Activated naive CD4-positive, alpha-beta T cell (primary cell): ENCODE measurements at places on chromosomes 1 and 21.

DNA sequence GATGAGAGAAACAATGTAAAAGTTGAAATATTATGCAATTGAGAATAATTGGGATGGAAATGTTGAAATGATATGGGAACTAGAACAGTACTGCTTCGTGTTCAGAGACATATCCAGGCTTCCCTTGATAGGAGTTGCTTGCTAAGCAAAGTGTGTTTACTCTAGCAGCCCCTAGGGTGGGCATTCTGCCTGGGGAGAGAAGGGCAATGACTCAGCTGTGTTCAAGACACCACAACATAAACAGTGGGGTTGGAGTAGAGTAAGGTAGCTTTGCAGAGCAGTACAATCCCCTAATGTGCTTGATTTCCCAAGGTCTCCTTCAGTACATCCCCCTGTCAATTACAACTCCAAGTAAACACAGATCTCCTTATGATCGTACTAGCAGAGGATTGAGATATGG is 4.8 kb upstream of the PCNX2 start:
- DNase-seq: no peak

DNA sequence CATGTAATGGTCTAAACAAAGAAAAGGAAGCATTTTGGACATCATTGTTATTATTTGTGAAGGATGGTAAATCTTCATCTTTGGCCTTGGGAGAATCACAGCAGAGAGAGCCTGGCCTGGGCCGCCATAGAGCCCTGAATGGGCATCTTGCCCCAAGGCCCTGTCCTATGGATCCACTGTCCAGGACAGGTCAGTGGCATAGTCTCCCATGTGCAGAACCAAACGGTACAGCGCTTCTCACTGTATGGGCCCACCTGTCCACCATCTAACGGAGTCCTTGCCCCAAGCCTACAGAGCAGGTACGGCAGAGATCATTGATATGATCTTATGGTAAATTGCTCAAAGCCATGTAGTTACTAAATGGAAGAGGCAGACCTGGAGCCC is 185.7 kb downstream of the FOXD2 start:
- DNase-seq: no peak

DNA sequence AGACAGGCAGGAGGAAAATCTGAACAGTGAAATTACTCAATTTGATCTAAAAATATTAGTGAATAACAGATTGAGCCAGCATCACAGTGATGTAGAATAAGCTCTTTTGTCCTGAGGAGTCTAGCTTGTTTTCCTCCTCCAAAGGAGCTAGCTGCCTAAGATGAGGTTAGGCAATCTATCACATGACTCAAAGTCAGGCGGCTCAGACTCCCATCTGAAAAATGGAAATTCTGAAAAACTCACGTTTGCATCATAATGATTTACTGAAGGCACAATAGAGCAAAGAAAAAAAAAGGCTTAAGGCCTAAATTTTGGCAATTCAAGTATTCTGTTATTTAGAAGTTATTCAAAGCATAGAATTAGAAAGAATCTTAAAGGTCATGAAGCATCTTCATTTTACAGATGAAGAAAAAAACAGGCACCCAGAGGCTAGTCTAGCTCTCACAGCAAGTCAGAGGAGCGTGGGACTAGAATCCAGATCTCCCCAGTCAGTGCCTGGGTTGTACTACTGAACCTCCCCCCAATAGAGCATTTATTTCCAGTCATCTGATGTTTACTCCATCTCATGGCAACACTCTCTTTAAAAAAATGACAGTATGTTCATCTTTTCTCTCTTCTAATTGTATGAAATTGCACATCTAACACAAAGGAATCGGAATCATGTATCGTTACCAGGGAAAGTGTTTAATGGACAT is 62.5 kb upstream of the ATF3 start:
- no peak for DNase-seq

- no peak for DNase-seq
Observed at GRCh38 chr1:154407198-154408091, 2.3 kb downstream of the IL6R start.

DNA sequence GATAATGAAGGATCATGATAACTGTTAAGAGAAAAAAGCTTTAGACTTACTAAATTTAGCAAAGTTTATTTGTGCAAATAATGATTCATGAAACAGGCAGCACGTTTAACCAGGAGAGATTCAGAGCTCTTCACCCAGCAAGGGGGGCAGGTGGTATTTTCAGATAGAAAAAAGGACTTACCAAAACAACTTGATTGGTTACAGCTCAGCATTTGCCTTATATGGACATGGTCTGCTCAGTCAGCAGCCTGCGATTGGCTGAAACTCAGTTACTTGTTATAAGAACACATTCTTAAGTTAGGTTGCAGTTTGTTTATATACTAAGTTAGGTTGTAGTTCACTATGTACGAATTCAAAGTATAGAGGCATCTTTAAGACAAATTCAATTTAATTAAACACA is 165.6 kb downstream of the DUSP10 start:
- no peak for DNase-seq

- no peak for DNase-seq
Observed at GRCh38 chr1:209704584-209704983, at the start of gene HSD11B1. TSS of gene HSD11B1 (plus strand) at chr1:209704846. CDS start at chr1:209704943, 97 bp downstream.

GRCh38 chr1:199742547-199742946 is 285.0 kb upstream of the NR5A2 start:
- no peak for DNase-seq

DNA sequence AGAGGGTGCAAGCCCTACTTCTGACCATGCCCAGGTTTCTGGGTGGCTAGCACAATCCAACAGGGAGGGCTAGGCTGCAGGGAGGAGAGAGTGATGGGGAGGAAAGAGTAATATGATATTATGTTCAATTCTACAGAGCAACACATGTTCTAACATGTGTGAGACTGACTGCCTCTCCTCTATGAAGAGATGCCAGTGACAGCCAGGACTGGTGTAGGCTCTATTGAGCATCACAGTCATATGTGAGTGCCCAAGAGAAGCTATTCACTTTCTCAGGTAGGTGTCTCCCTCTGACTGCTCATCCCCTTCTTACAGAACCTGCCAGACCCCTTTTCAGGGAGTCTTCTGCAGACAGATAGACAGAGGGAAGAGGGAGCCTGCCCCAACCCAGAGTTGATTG is 446.1 kb downstream of the SIPA1L2 start:
- DNase-seq: no peak

- no peak for DNase-seq
Observed at GRCh38 chr1:24052220-24052619, 59.7 kb downstream of the MYOM3 start.

DNA sequence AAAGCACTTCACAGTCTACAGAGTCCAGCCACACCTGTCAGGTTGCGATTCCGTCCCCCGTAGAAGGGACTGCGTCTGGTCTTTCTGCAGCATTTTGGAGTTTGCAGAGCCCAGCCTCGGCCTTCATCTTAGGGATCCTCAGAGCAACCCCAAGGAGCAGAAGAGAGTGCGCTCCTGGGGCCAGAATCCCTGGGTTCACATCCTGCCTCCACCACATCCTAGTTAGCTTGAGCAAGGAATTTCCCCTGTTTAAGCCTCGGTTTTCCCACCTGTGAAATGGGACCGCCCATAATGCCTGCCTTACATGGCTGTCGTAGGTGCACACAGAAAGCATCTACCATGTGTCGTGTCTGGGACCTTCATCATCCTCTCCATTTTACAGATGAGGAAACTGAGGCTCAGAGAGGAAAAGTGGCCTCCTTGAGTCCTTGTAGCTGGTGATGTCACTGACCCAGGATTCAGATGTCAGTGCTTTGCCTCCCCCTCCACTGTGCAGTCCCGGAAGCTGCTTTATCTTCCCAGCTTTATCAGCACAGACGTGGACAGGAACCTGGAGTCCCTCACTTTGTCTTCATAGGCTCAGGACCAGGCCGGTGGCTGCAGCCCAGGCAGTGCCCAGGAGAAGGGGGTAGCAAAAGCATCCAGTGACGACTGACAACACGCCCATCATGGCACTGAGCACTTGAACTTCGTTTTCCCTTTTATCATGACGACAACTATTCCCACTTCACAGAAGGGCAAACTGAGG is 438.5 kb downstream of the MATN1 start:
- no peak for DNase-seq

DNA sequence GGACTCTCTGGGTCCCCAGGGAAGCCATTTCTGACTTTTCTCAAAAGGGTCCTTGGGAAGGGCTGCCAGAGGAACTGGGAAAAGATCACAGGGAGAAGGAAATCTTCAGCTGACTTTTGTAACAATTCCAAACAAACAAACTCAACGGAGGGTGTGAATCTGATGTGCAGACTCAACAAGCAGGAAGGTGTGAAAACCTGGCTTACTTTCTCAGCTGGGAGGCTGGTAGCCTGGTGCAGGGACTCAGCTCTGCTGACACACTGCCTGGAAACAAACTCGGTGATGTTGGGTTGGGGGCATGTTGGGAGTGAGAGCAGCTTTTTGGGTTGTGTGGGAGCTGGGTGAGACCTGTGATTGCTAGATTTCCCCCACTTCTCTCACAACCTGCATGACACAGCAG is 10.2 kb upstream of the HSD3B2 start:
- DNase-seq: no peak

DNA sequence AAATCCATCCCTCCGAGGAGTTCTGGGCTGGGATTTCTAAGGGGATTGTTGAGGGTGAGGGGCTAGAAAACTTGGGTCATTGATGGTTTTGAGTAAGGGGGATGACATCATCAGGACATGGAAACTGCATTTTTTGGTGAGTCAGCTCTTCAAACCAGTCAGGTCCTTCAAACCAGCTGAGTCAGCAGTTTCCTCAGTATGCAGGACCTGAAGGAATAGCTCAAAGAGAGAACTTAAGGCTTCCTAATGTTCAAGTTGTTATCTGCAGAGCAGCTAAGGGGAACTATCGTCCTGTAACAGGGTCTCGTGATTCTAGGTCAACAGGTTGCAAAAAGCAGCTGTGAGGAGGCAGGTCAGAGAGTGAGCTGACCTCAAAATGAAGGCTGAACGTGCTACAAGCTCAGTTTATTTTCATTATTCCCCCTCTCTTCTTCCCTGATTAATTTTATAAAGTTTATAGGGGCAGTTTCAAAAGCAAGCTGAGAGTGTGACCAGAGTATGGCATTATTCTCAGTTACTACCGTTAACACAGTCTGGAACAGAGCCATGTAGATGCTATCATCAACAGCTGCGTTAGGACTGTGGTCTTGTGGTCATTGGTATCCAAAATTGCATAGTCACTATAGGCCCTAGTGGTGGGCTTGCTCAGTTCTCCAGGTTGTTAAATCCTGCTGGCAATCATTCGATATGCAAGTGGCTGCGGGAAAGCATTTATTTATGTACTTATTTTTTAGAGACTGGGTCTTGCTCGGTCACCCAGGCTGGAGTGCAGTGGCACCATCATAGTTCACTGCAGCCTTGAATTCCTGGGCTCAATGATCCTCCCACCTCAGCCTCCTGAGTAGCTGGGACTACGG is 10.7 kb upstream of the SDC3 start:
- no peak for DNase-seq

DNA sequence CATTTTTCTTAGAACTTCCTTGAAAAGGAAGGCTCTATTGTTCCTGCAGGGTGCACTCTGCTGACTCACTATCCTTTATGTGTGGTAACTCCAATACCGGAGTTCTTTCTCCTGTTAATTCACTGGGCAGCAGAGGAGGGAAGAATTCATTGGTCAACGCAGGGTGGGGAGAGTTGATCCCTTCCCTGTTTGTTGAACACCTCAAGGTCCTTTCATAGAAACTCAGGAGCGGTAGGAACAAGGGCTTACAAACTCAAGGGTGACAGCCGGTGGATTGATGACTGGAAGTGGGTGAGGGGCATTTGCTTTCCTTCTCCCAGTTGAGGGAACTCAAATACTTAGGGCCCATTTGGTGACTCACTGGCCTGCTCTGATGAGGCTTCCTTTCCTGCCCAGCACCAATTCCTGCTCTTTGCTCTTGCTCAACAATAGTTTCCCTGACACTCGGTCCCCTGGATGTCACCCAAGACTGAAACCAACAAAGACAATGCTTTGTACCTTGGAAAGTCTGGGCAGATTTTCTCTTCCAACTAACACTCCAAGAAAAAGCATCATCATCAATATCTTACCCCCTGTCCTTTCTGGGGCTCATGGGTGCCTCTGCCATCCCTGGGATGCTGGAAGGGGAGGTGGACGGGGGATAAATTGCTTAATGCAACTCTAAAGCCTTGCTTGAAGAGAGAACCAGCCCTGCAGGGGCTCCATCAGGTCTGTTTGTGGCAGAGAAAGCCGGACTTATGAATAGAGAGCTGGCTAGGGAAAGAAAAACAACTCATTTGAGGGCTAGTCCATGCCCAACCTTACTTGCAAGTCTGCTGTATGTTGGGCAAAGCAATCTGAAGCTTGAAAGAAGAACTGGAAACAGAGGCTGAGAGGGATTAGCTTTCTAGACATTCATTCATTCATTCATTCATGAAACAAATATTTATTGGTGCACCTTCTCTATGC is 9.3 kb downstream of the SLC26A9 start:
- DNase-seq: no peak

GRCh38 chr1:36083635-36084496 is at the start of gene TEKT2:
TSS of gene TEKT2 (plus strand) at chr1:36084094. CDS start at chr1:36084922, 828 bp downstream.
- DNase-seq: no peak

- no peak for DNase-seq
Observed at GRCh38 chr1:1916851-1917251, 1.8 kb downstream of the CALML6 start.

- DNase-seq: no peak
Observed at GRCh38 chr21:45531393-45532215, 10.6 kb downstream of the SLC19A1 start.

- DNase-seq: no peak
Observed at GRCh38 chr1:11335417-11336056, 62.5 kb downstream of the UBIAD1 start.

DNA sequence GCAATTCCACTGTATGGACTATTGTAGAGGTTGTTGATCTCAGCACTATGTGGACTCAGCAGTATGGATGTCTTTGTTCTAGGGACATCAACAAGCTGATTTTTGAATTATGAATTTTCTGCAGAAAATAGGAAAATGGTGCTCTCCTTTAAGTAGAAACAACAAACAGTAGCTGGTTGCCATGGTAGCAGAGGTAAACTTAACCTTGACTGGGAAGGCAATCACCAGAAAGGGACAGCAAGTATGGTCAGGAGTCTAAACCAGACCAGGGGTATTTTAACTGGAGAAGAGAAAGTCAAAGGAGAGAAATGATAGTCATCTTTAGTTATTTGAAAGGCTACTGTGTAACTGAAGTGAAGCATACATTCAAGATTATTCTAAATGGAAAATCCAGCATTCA is 22.3 kb downstream of the WLS start:
- no peak for DNase-seq

GRCh38 chr1:204530932-204531331 is 14.7 kb downstream of the MDM4 start:
- no peak for DNase-seq
